ENCODE measurements at places on chromosomes 6 and 20.

DNA sequence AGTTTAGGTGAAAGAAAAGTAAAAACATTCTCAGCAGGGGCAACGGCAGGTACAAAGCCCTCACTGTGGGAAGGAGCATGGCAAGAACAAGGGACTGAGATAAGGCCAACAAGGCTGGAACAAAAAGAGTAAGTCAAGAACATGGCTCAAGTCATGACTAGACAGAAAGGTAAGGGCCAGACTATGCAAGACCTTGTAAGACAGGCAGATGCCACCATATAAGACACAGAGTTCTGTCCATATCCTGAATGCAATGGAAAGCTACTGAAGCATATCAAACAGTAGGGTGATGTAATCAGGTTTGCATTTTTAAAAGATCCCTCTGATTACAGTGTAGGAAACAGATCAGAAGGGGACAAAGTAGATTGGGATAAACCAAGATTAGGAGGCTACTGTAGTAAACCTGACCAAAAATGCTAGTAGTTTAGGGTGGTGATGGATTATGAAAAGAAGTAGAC lies 5.5 kb downstream of the REV3L start:
- no peak for DNase-seq

DNA sequence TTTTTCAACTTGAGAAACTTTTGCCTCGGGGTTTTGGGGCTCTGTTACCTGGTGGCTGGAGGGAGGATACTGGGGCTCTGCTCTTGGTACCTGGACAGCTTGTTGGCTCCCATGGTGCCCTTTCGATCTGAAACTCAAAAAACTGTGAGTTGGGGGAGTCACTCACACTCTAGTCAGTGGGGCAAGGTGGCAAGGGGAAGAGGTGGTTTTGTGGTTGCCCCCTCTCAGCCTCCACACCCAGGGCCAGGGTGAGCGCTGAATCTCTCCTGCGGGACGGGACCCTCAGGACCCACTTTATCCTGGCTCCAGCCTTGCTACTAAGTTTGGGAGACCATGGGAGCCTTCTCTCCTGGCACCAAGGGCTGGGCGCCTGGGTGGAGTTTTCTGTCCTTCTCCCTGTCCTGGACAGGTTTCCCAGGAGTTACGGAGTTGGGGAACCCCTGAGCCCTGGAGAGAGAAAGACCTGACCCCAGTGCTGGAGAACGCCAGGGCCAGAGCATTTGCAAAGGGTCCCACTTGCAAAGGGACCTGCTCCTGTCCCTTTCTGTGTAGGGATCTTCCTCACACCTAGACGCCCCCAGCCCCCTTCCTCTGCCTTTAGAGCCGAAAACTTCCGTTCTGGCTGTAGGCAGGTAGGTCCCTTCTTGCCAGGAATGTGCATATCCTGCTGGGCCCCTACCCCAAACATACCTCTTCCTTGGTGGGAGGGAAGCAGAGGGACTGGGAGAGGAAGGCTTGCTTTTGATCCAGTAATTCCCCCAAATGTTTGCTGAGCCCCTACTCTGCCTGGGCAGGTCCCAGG lies 2.9 kb downstream of the FOXP4 start:
- DNase-seq: no peak

DNA sequence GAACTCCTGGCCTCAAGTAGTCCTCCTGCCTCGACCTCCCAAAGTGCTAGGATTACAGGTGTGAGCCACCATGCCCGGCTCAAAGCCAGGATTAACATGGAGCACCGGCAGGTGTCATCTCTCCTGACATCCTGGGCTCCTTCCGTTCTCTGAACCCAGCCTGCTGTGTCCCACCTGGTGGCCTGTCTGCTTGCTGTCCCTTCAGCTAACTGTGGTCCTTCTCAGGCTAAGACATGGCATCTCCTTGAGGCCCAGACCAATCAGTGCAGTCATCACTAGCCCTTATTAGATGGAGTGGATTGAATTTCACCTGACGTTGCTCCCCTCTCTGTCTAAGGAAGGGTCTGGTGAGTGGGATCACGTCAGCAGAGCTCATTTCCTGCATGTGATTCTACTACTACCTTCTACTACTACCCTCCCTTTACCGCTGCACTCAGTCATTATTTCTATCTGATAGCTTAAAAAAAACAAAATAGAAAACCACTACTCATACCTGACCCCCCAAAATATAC lies 28.0 kb upstream of the SYNJ2 start:
- no peak for DNase-seq

- no peak for DNase-seq
Measured at GRCh38 chr6:154806804-154807203, 73.6 kb downstream of the SCAF8 start.

DNA sequence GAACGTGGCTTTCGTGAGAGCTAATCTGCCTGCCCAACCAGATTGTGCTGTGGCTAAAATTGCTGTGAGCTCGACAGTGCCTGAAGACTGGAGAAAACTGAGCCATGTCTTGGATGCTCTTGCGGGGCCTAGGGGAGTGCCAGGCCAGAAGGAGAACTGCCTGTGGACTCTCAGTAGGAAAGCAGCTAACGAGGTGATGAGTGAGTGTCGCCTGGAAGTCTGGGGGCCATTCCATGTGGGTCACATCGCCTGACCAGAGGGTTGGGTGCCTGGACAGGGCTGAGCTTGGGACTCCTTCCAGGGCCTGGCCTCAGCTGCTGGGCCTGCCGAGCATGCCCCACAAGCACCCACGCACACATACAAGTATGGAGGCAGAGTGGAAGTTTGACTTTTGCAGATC lies 166.5 kb downstream of the VEGFA start:
- DNase-seq: no peak

DNA sequence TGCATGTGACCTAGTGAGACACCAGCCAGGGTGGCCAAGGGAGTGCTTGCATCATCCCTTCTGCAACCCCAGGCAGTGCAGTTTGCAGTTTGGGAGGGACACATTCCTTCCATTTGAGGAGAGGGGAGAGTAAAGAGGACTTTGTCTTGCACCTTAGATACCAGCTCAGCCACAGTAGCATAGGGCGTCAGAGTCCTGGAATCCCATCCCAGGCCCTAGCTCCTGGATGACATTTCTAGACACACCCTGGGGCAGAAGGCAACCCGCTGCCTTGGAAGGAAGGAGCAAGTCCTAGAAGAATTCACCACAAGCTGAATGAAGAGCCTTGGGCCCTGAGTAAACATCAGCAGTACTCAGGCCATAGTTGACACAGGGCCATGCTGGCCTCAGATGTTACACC lies 680.4 kb upstream of the IMPG1 start:
- DNase-seq: no peak

- DNase-seq: no peak
Measured at GRCh38 chr20:49542514-49542991, 25.4 kb downstream of the PTGIS start.

DNA sequence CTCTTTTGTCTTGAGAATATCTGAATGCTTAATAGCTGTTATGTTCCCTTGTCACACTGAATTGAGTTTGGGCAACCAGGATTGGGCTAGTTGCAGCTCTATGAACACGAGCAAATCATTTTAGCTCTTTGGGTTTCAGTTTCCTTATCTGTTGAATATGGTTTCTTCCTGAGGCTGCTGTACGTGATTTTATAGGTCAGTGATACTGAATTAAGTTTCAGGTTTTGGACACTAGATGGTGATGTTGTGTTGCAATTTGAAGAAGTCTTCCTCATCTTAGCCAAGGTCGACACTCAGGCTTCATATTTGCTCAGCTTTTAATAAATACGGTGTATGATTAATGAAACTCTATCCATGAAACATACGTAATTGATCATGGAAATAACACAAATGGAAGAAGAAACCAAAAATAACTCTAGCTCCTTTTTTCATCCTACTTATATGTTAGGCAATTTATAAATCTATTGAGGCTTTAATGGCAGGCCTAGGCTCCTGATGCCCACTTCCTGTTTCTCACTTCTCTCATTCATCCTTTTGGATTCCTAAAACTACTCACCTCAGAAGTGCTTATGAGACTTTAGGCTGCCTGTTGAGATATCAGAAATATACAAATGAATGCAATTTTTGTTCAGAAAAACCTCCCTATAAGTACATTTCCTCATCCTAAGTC lies 354.1 kb upstream of the MAP3K7 start:
- DNase-seq: peak; percentile 41

DNA sequence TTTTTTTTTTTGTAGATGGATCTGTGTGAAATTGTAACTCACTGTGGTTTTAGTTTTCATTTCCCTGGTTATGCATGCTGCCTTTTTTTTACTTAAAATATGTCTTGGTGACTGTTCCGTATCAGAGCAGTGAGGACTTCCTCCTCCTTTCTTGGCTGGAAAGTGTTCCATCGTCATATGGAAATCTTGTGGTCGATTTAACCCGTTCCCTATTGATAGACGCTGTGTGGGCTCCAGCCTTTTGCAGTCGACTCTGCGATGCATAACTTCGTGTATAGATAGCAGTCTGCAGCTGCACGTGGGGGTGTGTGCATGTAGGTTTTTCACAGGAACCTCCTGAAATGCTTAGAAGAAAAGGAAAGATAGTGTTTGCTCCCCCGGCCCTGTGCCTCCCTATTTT lies 28.1 kb upstream of the PNPLA1 start:
- no peak for DNase-seq

GRCh38 chr6:64602993-64603392 lies 967.4 kb downstream of the PHF3 start:
- DNase-seq: no peak

All from NCI-H2081 treated with DMSO at 0.1 percent for 48 hours (cell line).